SK-N-SH treated with all-trans-retinoic acid at 6 μM for 48 hours (cell line): ENCODE measurements at places on chromosomes 12 and 14.

DNA sequence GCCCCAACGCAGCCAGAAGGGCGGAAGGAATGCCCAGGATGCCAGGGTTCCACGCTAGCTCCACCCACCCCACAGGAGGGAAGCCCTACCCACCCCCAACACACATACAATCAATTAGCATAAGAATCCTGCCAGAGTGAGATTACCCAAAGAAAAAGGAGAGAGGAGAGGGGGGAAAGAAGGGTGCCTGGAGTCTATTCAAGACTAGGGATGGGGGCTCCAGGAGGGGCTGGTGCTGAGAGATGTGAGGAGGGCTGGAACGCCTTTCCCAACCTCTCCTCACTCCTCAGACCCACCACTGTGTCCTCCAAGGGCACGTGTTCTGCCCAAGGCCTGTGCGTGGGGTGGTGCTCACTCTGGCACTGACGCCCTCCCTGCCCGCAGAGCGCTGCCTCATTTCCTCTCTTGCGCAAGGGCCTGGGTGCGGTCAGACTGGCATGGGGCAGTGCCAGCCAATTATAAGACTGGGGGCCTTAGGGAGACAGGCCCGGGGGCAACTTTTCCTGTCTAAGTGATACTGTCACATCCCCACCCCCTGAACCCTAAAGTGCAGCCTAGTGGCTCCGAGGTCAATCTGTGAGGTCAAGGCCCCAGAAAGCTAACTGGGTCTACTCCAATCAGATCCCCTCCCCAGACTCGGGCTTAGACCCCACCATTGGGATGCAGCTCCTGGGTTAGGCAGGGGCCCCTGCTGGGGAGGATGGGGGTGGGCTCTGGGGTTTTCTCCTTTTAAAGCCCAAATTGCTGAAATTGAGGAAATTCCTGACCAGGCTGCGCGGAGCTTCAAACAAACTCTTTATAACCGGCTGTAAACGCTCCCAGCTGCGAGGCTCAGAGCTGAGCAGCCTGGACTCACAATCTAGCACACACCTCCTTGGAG, 10.2 kb upstream of the ITGB7 start:
- no peak for ATAC-seq

- ATAC-seq: no peak
Measured at GRCh38 chr14:97458255-97458654, 661.1 kb downstream of the VRK1 start.

- no peak for ATAC-seq
Measured at GRCh38 chr14:94382099-94382715, 6.2 kb downstream of the SERPINA1 start.

GRCh38 chr14:64080452-64080851, 213.7 kb downstream of the ESR2 start:
- ATAC-seq: no peak

DNA sequence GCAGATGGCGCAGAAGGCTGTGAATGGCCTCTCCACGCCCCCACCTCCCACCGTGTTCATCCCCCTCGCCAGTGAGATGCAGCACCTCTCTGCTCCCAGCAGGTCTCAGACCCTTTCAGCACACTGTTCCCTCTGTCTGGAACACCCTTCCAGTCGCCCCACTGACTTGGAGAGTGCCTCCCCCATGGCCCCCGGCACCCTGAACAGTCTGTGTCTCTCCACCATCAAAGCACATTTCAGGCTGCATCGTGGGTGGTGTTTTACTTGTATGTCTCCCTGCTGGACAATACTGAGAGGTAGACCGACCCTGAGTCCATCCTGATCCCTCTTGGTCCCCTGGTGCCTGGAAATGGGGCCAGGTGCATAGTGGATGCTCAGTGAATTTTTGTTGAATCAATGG, 34.9 kb downstream of the CACNA2D4 start:
- no peak for ATAC-seq

DNA sequence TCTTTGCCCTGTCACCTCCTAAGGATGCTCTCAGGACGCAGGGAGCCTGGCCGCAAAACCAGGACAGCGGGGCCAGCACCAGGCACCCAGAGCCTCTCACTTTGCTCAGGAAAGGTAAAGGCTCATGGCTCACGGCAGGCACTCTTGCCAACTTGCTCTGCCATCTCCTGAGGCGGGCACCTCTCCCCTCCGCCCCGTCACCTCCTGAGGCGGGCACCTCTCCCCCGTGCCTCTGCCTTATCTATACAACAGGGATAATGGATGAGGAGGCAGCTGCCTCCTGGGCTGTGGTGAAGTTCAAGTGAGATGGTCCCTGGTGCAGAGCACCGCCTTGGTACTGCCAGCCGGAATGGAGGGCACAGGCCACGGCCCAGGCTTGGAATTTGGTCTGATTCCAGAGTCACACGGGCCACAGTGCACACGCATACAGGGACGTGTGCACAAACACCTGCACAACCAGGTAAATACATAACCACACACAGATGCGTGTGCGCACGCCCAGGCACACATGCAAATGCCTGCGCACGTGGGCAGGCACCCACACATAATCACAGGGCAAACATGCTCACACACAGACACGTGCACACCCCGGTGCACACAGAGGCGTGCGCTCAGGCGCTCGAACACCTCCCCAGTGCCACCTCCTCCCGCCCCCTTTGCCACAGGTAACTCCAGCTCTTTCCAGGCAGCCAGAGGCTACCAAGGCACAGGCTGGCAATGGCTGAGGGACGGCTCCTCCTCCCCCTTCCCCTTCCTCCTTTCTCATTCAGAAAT, 11.6 kb downstream of the DEGS2 start:
- ATAC-seq: no peak

DNA sequence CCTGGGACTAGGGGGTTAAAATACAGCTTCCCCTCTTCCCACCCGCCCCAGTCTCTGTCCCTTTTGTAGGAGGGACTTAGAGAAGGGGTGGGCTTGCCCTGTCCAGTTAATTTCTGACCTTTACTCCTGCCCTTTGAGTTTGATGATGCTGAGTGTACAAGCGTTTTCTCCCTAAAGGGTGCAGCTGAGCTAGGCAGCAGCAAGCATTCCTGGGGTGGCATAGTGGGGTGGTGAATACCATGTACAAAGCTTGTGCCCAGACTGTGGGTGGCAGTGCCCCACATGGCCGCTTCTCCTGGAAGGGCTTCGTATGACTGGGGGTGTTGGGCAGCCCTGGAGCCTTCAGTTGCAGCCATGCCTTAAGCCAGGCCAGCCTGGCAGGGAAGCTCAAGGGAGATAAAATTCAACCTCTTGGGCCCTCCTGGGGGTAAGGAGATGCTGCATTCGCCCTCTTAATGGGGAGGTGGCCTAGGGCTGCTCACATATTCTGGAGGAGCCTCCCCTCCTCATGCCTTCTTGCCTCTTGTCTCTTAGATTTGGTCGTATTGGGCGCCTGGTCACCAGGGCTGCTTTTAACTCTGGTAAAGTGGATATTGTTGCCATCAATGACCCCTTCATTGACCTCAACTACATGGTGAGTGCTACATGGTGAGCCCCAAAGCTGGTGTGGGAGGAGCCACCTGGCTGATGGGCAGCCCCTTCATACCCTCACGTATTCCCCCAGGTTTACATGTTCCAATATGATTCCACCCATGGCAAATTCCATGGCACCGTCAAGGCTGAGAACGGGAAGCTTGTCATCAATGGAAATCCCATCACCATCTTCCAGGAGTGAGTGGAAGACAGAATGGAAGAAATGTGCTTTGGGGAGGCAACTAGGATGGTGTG, 1.9 kb downstream of the GAPDH start:
- ATAC-seq: no peak

DNA sequence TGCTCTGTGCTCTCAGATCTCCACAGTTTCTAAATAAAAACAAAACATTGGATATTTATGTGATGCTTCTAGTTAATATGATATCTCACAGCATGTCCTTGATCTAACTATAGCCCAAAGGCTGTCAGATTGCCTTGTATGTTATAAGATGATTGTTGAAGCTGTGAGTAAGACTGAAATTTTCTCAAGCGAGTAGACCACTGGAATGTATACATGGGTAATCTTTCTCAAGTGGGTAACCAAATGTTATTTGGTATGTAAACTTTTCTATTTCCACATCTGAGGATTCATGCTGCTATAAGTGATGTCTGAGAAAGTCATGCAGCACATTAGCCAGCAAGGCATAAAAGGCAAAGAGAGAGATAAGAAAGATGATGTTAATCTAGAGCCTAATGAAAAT, 886.7 kb downstream of the NRXN3 start:
- ATAC-seq: no peak

GRCh38 chr12:69598174-69598753, 12.4 kb downstream of the LRRC10 start:
- ATAC-seq: no peak

GRCh38 chr14:54425068-54425467, 16.1 kb downstream of the CNIH1 start:
- no peak for ATAC-seq

GRCh38 chr14:94394025-94394493, 5.7 kb upstream of the SERPINA1 start:
- no peak for ATAC-seq

GRCh38 chr12:52392465-52393007, 7.1 kb upstream of the KRT84 start:
- ATAC-seq: no peak

DNA sequence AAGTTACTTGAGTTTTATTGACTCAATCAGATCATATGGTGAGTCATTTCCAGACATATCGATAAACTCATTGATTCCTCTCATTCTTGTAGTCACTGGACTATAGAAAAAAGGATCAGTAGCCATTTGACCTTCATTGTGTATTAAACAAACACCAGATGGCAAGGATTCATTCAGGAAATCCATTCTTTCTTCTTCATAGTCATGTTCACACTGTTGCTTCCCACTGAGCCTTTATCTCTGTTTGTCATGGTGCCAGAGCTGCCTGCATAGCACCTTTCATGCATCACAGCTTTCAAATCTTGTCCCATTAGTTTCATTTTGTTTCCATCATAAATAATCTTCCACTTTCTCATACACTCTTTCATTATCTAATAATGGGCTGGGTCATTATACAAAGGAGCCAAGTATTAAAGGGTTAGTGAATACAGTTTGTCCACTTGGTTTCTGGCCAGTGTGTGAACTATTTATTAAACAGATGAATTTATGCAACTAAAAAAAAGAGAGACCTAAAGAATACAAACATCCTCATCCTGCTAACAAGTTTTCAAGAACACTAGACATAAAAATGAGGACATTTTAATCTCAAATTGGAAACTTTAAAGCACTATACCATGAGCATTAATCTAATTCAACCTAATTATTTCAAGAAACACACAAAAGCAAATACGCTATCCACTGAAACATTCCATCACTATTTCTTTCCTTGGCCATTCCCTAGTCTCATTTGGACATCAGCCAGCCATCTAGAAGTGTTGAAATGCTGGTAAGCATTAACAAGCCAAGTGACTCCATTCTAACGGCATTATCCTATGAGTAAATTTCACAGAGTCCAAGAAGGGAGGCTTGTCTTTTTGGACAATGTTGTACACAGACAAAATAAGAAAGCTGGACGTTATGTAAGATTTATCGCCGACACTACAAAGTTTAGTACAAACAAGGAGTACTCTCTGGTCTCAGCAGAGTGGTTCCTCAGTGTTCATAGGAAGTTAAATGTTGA, 476.5 kb downstream of the FOXG1 start:
- ATAC-seq: no peak
